ENCODE measurements at places on chromosomes 16 and 17.

GRCh38 chr17:58911741-58912343 is 156.2 kb downstream of the PPM1E start:
- DNase-seq, result no peak

DNA sequence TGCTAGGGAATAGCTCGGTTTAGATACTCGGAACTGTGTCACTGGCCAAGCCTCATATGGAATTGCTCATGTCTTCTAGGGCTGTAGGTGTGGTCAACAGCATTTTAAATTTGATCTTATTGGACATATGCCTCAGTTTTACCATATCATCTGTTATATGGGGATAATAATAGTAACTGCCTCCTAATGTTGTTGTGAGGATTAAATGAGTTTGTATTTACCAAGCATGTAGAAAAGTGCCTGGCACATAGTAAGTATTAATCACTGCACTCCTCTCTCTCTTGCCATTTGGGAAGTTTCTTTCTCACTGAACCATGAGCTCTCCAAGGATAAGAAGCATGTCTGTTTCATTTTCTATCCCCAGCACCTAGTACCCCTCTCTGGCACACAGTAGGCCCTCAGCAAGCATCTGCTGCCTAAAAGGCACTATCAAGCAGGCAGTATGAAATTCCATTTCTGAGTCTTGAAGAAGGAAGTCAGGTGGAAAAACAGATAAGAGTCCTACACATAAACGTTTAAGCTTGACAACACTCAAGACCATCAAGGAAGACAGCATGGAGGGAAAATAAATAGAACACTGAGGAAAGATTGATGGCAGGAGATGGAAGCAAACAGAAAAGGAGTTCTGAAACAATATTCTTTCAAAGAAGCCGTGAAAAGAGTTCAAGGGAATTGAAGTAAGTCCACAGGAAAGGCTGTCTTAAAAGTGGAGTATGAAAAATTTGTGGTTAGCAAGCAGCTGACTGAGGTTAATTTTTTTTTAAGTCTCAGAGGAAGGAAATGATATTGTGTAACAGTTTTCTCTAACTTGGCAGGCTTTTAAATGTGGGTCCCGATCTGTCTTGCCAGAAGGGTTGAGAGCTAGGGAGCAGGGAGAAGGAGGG is 2.2 kb upstream of the ATP6V0A1 start:
- DNase-seq, result no peak

DNA sequence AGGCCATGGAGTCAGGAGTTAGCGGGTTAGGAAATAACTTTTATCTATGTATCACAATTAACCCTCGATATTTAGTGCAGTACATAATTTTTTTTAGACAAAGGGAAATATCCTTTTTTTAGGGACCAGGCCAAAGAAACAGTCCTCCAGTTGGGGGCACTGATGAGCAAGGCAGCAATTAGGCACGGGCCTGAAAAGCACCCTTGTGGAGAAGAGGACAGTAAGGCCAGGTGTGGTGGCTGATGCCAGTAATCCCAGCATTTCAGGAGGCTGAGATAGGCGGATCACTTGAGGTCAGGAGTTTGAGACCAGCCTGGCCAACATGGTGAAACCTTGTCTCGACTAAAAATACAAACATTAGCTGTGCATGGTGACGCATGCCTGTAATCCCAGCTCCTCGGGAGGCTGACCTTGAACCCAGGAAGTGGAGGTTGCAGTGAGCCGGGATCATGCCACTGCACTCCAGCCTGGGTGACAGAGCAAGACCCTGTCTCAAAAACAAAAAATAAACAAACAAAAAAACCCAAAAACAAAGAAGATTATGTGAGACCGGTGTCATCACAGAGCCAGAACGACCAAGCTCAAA is 158.3 kb upstream of the NOL11 start:
- no peak for DNase-seq

GRCh38 chr17:64214950-64215349 is 48.1 kb downstream of the TEX2 start:
- DNase-seq, result no peak

- DNase-seq, result no peak
These were observed 183.2 kb upstream of the HSBP1 start for GRCh38 chr16:83624429-83625120.

DNA sequence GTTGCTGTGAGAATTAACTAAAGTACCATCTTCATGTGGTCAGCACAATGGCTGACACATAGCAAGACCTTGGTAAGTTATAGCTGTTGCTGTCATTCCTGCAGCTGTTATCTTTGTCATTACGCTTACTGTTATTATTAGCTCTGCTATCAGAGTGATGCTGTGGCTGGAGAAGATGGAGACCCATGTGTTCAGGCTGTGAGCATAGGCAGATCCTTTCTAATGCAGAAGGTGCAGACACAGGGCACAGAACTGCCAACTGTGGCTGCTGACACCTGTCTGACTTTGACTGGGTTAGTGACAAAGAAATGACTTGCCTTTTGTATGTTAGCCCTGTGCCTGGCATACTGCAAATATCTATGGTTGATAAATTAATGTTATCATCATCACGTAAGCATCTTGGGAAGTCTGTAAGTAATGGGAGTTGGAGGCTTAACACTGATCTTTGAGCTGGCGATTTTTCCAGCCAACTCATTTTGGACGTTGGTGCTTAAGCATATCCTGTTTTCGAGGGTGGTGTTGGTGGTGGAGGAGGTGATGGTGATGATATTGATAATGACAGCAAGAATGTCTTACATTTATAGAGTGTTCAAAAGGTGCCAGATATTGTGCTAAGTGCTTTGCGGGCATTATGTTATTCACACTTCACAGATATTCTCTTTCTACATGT is 695.3 kb downstream of the WWOX start:
- no peak for DNase-seq

DNA sequence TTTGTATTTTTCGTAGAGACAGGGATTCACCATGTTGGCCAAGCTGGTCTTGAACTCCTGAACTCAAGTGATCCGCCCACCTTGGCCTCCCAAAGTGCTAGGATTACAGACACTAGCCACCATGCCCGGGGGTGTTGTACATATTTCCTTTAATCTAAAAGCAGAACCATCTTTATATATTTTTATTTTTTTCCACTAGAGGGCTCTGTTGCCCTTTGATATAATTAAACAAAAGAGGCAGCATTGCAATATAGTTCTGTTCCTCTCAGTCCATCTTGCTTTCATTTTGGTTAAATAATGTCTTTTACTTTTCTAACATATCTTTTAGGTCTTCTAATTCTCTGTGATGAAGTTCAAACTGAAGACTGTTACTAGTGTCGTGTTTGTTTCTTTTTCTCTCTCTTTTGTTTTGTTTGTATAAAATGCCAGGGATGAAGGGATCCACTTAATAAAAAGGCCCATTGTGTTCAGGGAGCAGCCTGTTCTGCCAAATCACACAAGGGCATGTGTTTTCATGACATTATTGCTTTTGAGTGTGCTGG is 23.4 kb downstream of the WWOX start:
- peak; percentile 92 for DNase-seq

GRCh38 chr16:23155445-23156049 is 6.3 kb upstream of the USP31 start:
- no peak for DNase-seq

GRCh38 chr17:47731396-47731795 is 1.6 kb upstream of the TBX21 start:
- no peak for DNase-seq

- no peak for DNase-seq
These were observed 165.8 kb downstream of the CHD9 start for GRCh38 chr16:53220585-53220984.

DNA sequence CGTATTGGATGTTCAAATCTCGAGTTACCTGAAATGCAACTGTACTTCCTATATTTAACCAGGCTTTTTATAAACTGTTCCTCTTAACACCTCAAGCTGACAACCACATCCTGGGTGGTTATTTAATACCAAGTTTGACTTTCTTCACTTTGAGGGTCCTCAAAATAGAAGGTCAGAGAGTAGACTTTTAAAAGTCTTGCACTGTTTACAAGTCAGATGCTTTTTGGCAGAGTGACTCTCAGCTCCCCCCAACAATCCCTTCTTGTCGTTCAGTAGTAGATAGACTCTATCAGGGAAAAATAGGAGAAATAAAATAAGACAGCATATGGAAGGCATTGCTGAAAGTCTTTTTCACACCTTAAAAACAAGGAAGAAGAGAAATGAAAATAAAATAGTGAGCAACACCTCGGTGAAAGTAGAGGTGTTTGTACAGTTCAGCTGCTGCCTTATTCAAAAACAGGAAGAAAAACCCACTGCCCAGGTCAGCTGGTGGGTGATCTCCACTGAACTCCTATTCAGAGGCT is 650.4 kb downstream of the WWOX start:
- DNase-seq, result no peak

DNA sequence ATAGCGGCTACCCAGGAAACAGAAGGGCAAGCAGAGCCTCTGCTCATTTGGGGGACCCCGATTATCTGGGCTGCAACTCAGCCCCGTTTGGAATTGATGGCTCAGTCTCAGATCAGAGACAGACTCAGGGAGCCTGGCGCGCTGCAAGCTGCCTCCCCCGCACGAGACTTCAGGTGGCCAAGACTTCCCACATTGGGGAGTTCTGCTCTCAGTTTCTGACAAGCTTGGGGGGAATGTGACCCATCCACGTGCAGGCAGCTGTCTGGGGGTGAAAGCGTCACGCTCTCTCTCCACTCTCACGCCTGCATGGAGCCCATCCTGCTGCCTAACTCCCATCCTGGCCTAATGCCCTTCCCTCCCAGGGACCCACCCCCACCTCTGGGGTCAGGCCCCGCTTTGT is 157.6 kb upstream of the GSE1 start:
- no peak for DNase-seq

DNA sequence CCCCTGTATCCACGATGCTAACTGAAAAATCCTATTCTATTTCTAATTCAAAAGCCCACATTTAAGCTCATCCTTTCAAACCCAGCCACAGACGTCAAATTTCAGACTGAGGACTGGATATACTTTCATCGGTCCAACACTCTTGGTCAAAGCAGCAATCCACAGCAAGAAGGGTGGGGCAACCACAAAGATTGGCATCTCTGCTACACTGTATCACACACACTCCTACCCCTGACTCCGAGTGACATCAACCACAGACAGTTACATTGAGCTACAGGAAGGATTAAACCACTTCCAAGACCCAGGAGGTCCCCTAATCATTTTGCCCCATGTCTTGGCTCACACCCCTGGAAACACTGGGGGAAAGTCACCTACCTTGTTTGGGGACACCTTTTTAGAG is 61.3 kb downstream of the GRIN2A start:
- no peak for DNase-seq

DNA sequence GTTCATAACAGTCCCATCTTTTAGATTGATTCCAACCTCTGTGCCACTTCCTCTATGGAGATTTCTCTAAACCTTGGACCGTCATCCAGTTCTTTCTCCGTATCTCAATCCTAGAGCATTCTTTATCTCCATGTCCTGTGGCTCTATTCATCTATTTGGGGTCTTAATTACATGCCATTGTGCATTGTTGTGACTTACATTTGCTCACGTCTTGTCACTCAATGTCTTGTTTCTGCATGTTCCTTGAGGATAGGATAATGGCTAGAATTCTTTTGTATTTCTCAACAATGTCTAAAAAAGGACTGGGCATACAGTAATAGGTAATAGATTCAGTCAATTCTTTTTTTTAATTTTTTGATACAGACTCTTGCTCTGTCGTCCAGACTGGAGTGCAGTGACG is 50.2 kb downstream of the ARSG start:
- no peak for DNase-seq

DNA sequence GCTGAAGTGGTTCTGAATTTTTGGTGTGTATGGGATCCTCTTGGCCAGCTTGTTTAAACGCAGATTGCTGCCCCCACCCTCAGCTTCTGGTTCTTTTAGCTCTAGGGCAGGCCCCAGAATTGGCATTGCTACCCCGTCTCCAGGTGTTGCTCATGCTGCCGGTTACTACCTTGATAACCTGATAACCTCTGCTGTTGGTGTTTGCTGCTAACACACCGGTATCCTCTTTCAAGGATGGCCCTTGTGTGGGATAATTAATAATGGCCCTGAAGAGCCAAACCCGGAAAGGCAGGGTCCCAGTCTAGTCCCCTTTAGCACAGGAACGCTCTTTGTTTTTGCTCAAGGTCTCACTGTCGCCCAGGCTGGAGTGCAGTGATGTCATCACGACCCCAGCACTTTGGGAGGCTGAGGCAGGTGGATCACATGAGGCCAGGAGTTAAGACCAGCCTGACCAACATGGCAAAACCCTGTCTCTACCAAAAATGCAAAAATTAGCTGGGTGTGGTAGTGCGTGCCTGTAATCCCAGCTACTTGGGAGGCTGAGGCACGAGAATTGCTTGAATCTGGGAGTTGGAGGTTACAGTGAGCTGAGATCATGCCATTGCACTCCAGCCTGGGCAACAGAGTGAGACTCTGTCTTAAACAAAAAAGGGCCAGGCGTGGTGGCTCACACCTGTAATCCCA is 1.3 kb upstream of the ST3GAL2 start:
- DNase-seq, result no peak

- DNase-seq, result no peak
These were observed 612 bp downstream of the CISD3 start for GRCh38 chr17:38730526-38731379.

- DNase-seq, result no peak
These were observed 1.8 kb upstream of the ANKRD11 start for GRCh38 chr16:89491974-89492687.

GRCh38 chr16:1923299-1924034 is 5.3 kb upstream of the HS3ST6 start:
- DNase-seq, result no peak

DNA sequence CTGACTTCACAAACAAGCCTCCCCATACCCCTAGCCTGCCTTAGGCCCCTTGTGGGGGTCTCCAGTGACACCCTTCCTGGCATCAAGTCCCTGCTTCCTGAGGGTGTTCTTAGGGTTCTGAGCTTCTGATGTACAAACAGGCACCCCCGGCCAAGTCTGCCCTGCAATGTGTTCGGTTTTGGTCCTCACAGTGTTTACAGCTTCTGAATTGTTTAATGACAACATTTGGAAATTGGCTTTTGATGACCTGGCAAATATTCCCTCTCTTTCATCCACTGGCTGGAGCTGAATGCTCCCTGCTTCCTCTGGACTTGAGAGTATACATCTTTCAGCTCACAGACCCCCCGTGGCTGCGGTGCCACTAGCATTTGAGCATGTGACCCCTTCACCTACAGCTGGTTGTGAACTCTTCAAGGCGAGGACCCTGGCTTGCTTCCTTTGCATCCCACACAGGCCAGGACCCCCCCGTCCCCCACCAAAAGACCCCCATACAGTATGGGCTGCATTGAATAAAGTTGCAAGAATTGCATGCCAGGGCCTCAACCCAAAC is 180.8 kb downstream of the KATNIP start:
- no peak for DNase-seq

DNA sequence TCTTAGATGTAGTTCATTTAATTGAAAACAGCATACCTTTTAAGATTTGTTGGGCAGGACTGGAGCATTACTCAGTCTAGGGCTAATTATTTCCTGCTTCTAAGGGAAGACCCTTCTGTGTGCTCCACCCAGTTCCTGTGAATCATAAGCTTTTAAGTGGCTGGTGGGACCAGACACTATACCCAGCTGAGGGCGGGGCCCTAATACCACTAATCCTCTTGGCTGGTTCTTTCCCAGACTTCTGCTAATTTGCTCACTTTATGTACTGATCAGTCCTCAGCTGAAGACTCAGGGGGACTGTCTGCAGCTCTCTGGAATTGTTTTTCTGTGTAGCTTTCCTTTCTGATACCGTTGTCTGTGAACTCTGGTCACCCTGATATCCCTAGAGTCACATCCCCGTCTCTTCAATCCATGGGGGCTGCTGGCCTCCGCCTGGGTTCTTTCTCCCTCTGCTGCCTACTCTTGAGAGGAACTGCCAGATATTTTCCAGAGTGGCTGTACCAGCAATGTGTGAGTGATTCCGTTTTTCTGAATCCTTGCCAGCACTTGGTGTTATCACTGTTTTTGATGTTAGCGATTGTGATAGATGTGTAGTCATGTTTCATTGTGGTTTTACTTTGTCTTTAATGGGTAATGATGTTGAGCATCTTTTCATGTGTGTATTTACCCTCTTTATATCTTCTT is 35.1 kb downstream of the MFSD11 start:
- DNase-seq, result no peak

All from midbrain (tissue), 1 donor.